Placental pericyte (primary cell): ENCODE measurements at places on chromosomes 7 and 10. TPM values are rescaled to one million over a fixed set of nuclear protein-coding genes. Genes with fewer than 3 reads are reported as not detected.

The IL2RA gene
- not detected in 2 replicates for total RNA-seq

The CPA4 gene
- total RNA-seq: 9.4 and 9.7 TPM in 2 replicates

The OR2A42 gene
- total RNA-seq: not detected in 2 replicates

The CCM2 gene
- 39.2 and 86.3 TPM in 2 replicates for total RNA-seq

The SLC18A3 gene
- not detected in 2 replicates for total RNA-seq

The TBC1D12 gene
- 9.8 and 11.5 TPM in 2 replicates for total RNA-seq

The HYAL4 gene
- total RNA-seq: 0.72 and 1.3 TPM in 2 replicates

The CCDC172 gene
- total RNA-seq: not detected in 2 replicates

The SPAG6 gene
- not detected in 2 replicates for total RNA-seq

The SLC26A4 gene
- under 0.01 and 0.72 TPM in 2 replicates for total RNA-seq

The ASAH2 gene
- 0.22 and 0.72 TPM in 2 replicates for total RNA-seq

The MRC1 gene
- total RNA-seq: under 0.01 and 0.43 TPM in 2 replicates

The TRIM56 gene
- 12.9 and 18.8 TPM in 2 replicates for total RNA-seq

The CYP2C9 gene
- not detected in 2 replicates for total RNA-seq

The CCL24 gene
- 0.44 TPM in 1 of 2 replicates, not detected in the other for total RNA-seq

The PSD gene
- total RNA-seq: 1.1 and 2.3 TPM in 2 replicates

The TAC1 gene
- not detected in 2 replicates for total RNA-seq

The CLRN3 gene
- total RNA-seq: not detected in 2 replicates

The ASZ1 gene
- total RNA-seq: not detected in 2 replicates

The FZD1 gene
- total RNA-seq: 4.4 and 20.8 TPM in 2 replicates

The LLCFC1 gene
- not detected in 2 replicates for total RNA-seq

The ELMO1 gene
- total RNA-seq: 0.22 TPM in 1 of 2 replicates, not detected in the other

The DNTT gene
- not detected in 2 replicates for total RNA-seq
